ENCODE measurements at places on chromosomes 2 and 18. TPM values are rescaled to one million over a fixed set of nuclear protein-coding genes. Genes with fewer than 3 reads are reported as not detected.

RAMP1 gene
- 0.32 TPM for total RNA-seq

NTSR2 gene
- not detected for total RNA-seq

ACVR2A gene
- total RNA-seq: 3.4 TPM

CFAP65 gene
- 0.15 TPM for total RNA-seq

COL4A3 gene
- total RNA-seq: 0.56 TPM

EMX1 gene
- total RNA-seq: not detected

GPR155 gene
- 0.35 TPM for total RNA-seq

FKBP1B gene
- total RNA-seq: 9.8 TPM

ADGRF3 gene
- total RNA-seq: 0.23 TPM

SERPINE2 gene
- total RNA-seq: 201 TPM

C1QL2 gene
- 0.06 TPM for total RNA-seq

KCNG3 gene
- total RNA-seq: 0.74 TPM

LCT gene
- total RNA-seq: 0.03 TPM

RETSAT gene
- 49.0 TPM for total RNA-seq

TDRD15 gene
- not detected for total RNA-seq

SCN2A gene
- 0.01 TPM for total RNA-seq

FMNL2 gene
- 29.6 TPM for total RNA-seq

TCF23 gene
- not detected for total RNA-seq

All from A549 treated with CORT108297 at 1 μM for 4 hours (cell line).